Tongue (tissue), 3 donors: ENCODE measurements at places on chromosomes 7 and 10. TPM values are rescaled to one million over a fixed set of nuclear protein-coding genes. Genes with fewer than 3 reads are reported as not detected.

EPO gene
- total RNA-seq, result not detected

DNA sequence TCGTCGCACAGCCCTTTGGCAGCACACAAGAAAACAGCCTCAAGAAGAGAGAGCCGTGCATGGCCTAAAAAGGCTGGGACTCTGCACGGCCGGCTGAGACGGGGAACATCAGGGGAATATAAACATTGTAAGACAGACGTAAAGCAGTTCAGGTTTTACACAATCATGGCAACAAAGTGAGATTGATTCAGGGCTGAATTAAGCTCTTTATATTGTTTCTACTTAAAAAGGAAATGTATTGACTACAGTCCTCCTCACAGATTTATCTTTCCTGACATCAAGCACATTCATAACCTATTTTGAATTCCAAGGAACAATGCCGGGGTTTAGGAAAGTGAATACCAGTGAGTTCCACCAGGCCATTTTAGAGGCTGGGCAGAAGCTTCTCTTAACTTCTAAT lies 25.2 kb downstream of the SORBS1 start:
- peak; percentile 56 for DNase-seq

- DNase-seq, result peak; percentile 14
Observed at GRCh38 chr7:116277070-116277469, 66.7 kb downstream of the TES start.

DNA sequence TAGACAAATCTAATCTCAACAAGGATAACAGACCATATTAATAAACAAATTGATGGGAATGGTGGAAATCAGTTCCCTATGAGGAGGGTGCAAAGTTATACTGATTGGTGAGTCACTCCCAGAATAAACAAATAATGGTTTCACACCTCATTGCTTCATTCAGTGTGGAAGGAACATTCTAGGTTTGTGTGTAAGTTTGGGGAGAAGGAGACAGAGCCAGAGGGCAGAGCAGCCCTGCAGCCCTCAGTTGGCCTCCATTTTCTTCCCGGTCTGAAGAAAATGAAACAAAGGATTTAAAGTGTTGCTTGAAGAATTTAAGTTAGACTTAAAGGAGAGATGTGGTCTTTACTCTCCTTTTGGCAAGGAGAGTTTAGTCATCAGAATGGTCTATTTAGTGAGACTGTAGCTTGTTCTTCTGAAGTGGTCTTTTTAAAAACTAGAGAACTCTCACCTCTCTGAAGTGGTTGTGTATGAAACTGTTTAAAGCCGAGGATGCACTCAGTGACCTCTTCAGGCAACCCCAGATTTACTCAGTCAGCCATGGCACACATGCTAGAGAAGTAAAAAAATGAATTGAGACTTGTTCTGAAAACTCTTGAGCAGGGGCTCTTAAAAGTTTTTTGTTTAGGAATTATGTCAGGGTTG lies 27.2 kb downstream of the IKZF1 start:
- no peak for DNase-seq

NAT16 gene
- total RNA-seq, result not detected

DNA sequence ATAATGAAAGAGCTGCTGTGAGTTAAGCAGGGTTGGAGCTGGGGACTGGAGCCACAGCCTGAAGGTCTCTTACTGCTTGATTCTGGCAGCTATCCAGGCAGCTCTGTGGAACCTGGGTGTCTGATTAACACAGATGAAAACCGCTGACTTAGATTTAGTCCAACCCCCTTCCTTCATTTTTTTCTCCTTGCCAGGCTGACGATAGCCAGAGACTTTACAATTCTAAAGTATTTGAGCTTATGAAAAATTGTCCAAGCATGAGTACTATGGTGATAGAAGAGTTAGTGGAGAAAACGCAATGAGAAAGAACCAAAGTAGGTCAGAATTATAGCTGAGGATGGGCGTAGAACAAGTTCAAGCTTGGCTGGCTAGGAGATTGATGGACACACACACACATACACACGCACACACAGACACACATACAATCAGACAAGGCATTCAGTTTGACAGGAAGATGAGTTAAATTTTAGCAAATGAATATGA lies 13.5 kb upstream of the GPR85 start:
- peak; percentile 80 for DNase-seq

WEE2 gene
- not detected for total RNA-seq

DNA sequence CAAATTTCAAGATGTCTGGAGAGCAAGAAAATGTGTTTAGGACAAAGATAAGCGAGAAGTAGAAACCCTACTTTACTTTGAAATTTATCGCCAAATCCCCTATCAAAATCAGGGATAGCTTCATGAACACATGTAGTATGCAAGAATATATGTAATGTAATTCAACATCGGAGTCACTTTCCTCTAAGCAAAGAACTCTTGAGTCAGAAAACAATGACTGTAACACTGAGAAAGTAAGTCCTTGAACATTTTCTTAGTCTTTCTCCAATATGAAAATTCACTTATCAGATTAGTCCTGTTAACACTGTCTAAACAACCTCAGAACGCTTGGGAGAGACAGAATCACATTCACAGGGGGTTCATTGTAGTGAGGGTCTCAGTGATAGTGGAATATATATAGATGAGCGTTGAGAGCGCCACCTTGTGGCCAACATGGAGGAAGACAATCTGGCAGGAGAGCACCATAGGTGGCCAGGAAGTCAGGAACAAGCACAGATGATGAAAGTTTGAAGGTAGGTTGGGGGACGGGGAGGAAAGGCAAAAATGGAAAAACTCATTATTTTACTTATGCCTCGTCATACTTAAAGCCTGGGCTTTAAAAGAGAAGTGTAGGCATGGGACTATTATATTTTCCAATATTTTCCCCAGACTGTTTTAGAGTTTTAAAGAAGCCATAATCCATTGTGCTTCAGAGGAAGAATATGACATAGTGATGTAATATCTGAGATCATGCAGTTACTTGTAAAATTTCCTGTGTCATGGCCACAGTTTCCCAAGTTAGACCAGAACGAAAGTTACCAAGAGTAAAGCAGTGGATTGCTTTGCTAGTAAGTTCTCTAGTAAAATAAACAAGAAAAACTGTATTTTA lies 115.5 kb upstream of the GNAI1 start:
- peak; percentile 82 for DNase-seq

DNA sequence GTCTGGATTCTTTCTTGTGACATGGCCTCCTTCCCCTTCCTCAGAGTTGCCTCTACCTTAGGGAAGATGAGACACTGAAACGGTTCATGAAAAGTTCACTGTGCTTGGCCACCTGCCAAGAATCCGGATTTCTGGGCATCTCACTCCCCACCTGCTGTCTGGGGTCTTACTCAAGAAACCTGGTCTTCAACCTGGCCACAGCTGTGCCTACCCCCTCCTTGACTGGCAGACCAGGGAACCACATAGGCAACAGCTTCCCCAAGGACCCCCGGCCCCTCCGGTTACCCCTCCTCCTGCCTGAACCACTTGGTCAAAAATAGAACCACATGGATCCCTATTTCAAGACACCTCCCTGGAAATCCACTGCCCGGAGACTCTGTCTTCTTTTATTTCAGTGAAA lies 58.7 kb upstream of the NANOS1 start:
- peak; percentile 71 for DNase-seq
